ENCODE measurements at places on chromosomes 1 and 21. TPM values are rescaled to one million over a fixed set of nuclear protein-coding genes. Genes with fewer than 3 reads are reported as not detected.

Gene DNASE2B
- total RNA-seq: not detected

Gene CLEC20A
- not detected for total RNA-seq

Gene RABIF
- 9.4 TPM for total RNA-seq

GRCh38 chr21:25458484-25458883, 148.8 kb downstream of the MRPL39 start:
- no peaks in the 10 kb centered on the region for H3K4me1 ChIP-seq
- H3K4me3 ChIP-seq: no peak overlapping the region
- no peaks in the 10 kb centered on the region for H3K27me3 ChIP-seq

DNA sequence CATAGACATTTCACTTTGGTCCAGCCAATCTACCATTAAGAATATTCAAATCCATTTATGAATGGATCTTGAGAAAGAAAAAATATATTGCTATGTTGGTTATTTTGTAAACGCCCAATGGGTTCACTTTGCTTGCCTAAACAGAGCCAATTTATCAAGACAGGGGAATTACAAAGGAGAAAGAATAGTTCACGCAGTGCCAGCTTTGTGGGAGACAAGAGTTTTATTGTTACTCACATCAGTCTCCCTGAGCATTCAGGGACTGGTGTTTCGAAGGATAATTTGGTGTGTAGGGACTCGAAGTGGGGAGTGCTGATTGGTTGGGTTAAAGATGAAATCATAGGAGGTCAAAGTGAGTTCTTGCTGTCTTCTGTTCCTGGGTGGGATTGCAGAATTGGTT, 135.3 kb downstream of the GABPA start:
- H3K4me1 ChIP-seq: no peaks in the 10 kb centered on the region
- H3K36me3 ChIP-seq: no peaks in the 10 kb centered on the region
- DNase-seq: no peak
- no peaks in the 10 kb centered on the region for H3K27me3 ChIP-seq
